ENCODE measurements at places on chromosomes 2 and 18.

DNA sequence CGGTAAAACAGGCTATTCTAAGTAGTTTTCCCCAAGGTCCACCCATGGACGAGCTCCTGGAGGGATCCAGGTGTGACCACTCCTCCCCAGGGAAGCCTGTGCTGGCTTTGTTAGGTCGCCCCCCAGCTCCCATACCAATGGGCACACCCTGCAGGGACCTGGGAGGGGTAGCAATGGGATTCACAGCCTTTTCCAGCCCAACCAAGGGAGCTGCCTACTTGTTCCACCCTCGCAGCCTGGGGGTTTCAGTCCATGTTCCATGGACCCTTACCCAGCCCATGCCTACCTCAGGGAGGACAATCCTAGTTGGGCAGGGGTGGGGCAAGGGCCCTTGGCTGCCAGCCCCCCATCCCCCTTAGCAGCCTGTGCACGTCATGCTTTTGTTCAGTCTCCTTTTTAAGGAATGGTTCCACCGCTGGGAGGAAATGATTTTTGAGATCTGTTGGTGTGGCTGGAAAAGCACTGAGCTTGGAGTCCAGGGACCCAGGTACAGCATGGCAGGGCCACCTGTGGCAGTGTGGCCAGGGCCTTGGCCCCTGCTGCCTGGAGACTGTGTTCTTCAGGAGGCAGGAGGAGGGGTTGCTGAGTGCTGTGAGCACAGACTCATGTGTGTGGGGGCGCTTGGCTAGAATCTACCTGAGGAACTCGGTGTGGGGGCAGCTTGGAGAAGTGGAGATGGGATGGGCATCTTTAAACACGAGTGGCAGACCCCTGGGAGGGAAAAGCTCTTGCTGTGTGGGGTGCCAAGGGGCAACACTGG, 166.8 kb downstream of the TWIST2 start:
- DNase-seq, result no peak

DNA sequence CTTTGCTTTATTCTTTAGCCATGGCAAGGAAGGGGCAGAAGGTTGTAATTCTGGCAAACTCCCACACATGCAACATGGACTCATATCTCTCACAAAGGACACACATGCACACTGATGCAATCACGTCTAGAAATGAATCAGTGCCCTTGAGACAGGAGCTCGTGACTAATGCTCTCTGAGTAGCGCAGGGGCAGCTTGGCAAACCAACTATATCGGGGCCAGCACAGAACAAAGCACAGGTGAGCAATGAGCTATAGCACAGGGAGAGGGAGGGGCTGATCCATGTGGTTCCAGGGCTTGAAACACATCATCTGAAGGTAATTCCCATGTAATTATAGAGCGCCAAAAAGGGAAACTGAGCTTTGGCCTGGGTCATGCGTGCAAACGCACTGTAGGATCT, 165.2 kb upstream of the KLF7 start:
- no peak for DNase-seq

GRCh38 chr2:16625759-16626158, 39.9 kb downstream of the CYRIA start:
- DNase-seq, result no peak

DNA sequence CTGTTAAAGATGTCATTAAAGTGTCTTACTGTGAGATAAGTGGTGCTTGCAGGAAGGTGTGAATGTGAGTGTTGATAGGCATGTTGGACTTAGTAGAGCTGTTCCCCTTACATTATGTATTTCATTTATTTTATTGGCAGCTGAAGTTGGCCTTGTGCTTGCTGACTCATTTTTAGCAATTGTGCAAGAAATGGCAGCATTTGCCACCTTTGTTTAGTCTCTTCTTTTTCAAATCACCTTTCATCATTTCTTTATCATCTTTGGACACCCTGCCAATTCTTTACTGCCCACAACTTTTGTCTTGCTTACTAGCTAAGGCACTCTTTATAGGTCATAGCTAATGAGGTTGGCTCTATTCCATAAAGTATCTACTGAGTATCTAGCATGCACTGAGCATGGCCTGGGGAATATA, 130.3 kb upstream of the LYPD6 start:
- DNase-seq, result no peak

GRCh38 chr2:41989501-41990180, 58.2 kb upstream of the PKDCC start:
- DNase-seq, result no peak

DNA sequence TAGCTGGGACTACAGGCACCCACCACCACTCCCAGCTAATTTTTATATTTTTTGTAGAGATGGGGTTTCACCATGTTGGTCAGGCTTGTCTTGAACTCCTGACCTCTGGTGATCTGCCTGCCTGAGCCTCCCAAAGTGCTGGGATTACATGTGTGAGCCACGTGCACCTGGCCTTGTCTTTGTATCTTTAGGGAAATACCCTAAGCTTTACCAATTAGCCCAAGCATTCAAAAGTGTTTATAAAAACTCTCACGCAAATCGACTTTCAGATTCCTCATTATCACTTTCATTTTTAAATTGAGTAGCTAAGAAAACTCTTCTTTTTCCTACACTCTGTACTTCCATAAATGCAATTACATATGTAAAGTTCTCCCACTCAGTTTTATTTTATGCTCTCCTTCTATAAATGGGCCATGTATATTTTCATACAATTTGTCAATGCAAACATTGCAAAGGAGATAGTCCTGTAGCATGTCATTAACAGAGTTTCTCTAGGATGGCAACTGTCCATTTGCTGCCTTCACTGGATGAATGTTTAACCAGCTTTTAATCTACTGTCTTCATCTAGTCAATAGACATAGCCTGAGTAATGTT, 326.2 kb upstream of the LRATD1 start:
- DNase-seq, result no peak

- no peak for DNase-seq
Measured at GRCh38 chr2:236307641-236308040, 43.4 kb upstream of the ASB18 start.

DNA sequence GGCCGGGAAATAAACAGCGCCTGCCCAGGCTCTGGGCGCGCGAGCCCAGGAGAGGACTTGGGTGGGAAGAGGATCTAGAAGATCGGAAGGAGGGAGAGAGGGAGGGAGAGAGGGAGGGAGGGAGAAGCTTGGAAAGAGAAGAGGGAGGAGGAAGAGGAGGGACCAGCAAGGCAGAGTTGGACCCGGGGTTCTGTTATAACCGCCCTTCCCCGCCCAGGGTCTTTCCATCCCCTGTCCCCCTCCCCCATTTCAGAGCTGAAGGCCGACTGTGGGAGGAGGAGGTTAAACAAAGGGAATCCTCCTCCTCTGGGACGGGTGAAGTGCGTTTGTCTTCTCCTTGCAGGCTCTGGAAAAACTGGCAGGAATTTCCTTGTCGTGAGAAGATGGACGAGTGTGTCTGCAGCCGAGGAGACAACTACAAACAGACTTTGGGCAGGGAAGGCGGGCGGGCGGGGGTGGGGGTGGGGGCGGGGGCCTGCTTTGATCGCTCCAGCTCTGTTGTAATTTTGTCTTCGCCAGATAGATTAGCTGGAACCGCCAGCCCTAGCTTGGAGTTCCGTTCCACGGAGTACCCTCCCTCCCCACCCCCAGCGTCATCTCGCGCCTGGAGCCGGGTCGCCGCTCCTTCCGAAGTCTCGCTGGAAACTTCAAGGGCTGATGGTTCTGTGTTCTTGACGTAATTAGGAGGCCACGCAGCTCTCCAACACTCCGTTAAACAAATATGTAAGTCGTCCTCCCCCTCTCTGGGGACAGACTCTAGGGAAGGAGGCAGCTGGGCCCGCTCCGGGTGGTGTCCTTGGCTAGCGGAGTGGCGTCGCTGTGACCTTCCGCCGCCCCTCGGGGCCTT, 6.4 kb upstream of the SP9 start:
- DNase-seq, result no peak

GRCh38 chr2:71379086-71379485, 47.5 kb downstream of the ZNF638 start:
- no peak for DNase-seq

DNA sequence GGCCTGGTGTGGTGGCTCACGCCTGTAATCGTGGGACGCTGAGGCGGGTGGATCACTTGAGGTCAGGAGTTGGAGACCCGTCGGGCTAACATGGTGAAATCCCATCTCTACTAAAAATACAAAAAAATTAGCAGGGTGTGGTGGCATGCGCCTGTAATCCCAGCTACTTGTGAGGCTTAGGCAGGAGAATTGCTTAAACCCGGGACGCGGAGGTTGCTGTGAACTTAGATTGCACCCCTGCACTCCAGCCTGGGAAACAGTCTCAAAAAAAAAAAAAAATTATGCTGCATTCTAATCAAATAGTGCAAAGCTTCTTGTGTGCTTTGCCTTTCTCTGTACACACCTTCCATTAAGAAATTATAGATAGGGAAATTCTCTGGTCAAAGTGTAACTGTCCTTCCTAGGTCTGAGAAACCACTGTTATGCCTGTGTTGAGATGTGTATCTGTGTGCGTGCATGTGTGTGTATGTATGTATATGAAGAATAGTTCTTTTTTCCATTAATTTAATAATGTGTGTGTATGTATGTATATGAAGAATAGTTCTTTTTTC, 2.5 kb downstream of the CD28 start:
- no peak for DNase-seq

DNA sequence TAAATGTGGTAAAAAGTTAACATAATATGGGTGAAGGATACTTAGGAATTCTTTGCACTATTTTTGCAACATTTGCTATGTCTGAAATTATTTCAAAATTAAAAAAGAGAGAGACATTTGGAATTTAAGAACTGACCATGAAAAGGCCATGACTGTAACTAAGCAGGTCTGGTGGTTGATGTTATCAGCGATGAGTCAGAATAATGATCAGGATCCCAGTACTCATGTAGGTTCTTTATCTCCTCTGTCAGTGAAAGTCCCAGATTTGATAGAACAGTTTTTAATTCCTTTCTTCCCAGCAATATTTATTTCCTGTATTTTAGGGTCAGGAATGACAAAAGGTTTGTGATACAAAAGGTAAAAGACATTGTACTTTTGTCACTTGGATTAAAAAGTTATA, 242.4 kb upstream of the ZNF521 start:
- no peak for DNase-seq

- DNase-seq, result no peak
Measured at GRCh38 chr2:43593254-43593653, 2.6 kb downstream of the THADA start.

DNA sequence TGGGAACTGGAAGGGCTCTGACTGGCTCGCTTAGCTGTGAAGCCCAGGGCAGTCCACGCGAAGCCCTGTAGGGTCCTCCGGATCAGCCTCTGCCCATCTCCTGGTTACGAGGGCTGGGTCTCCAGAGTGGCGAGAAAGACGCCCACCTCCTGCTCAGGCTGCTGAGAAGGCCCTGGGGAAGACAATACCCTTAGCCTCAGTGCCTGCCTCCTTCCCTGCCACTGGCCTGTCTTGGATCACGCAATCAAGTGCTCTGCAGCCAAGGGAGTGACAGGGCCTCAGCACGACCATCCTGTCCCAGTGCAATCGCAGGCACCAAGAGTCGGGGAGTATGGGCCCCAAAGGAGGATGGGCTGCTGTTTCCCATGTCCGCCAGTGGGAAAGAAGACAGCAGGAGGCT, 165.7 kb upstream of the GLI2 start:
- no peak for DNase-seq

DNA sequence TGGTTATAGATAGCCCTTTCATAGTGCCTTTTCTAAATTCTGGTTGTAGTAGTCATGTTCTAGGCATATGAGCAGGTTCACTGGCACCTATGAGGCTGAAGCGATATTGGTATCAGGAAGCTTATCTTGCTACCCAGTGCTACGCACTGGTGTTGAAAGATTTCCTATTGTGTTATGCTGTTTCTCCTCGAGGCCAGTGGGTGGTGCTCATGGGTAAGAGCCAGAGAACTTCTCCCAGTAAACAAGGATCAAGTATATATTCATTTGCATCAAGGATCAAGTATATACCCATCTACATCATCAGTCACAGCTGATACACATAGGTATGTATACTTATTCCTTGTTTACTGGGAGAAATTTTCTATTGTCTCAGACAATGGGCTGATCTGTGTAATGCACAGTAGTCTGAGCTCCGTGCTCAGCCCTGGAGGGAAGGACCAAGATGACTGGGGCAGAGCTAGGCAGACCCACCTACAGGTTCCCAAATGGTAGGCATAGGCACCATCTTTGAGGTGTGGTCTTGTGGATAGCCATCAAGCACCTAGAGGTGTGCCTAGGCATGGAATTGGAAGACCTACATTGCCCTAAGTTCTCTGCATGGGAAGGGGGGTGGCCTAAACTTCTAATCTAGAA, 101.2 kb upstream of the GALNT13 start:
- DNase-seq, result no peak

- DNase-seq, result no peak
Measured at GRCh38 chr18:56563568-56563967, 74.8 kb downstream of the TXNL1 start.

DNA sequence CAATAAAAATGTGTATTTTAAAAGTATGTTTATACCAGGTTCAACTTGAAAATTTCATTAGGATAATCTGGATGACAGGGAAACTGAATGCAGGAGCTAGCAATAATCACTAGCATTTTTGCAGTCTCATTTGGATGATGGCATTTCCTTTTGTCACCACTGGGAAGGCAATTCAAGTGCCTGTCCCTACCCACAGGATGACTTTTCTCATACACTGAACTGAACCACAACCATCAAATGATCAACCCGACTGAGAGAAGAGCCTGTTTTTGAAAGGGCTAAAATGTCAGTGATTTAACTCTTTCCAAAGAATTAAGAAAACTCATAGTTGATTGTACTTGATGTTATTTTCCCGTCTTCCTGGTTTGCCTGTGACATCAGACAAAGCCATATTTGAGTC, 115.0 kb downstream of the FAM124B start:
- no peak for DNase-seq

DNA sequence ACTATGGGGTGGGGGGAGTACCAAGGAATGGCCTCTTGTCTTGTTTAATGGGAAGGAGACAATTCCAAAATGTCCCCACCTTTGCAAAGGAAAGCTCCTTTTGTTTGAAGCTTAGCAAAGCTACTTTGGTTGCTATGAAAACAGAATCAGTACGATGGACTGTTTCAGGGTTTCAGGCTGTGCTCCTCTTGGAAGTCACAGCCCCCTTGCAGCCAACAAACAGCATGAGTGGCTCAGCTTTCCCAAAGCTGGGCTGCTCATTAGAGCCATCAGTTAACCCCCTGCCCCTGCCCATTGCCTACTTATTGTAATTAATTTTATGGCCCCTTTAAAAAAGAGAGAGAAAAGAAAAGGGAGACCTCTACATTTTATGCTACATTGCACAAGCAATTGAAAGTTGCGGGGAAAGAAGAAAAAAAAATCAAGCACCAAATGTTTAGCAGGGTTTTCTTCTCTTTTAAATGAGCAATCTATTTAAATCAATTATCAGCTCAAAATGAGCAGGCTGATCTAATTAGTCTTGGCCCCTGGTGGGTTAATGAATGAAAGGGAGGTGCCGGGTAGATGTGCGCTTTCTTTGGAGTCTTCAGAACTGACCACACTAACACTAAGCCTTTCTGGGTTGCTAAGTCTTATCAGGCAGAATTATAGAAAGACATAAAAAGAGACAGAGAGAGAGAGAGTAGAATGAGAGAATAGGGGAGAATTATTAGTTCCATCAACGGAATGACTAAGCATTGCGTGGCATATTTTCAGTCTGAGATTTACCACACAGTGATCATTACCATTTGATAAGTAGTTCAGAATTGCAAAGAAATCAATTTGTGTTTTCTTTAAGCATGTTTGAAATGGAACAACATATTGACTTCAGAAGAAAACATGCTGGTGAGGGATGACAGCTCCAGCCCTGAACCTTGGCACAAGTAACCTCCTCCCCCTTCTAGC, 284.9 kb downstream of the INSIG2 start:
- no peak for DNase-seq

- no peak for DNase-seq
Measured at GRCh38 chr18:11989174-11989573, 7.9 kb downstream of the IMPA2 start.
